Activated T-cell treated with anti-CD3 and anti-CD28 coated beads, Interleukin-2, amount 50 U/mL, for 24 hours (primary cell): ENCODE measurements at places on chromosomes 5 and 9.

- no peaks in the 10 kb centered on the region for H3K4me1 ChIP-seq
- no peaks in the 10 kb centered on the region for H3K36me3 ChIP-seq
- no peak for DNase-seq
- no peak overlapping the region for H3K27ac ChIP-seq
Observed at GRCh38 chr5:100505984-100506670, 29.0 kb upstream of the FAM174A start.

DNA sequence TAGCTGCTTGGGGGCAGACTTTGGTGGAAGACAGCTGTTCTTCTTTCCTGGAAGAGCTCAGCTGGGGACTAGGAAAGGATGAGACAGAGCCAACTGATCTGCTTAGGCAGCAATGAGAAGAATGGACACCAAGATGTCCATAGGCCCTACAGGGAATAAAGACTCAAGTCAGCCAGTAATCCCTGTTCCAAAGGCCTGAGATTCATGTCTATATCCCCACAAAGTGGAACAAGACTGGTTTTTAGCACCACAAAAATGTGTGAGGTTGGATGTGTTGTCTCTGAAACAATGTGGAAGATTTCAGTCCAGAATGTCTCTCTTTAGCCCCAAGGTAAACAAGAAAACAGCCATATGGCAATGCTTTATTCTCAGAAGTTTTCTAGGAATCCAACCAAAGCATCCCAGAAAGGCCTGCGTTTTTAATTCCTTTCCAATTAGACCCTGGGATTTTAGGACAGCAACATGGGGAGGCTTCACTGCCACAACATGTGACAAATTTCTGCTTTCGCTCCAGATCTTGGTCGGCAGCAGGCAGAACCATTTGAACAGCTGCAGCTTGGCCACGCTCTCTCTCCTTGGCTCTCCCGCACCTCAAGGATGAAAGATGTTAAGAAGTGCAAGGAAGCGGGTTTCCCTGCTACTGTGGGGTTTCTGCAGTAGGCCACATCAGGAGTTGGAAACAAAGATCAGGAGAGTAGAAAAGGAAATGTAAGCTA is 245.1 kb downstream of the FSTL4 start:
- no peak for DNase-seq
- H3K4me3 ChIP-seq = no peak overlapping the region
- no peaks in the 10 kb centered on the region for H3K36me3 ChIP-seq

DNA sequence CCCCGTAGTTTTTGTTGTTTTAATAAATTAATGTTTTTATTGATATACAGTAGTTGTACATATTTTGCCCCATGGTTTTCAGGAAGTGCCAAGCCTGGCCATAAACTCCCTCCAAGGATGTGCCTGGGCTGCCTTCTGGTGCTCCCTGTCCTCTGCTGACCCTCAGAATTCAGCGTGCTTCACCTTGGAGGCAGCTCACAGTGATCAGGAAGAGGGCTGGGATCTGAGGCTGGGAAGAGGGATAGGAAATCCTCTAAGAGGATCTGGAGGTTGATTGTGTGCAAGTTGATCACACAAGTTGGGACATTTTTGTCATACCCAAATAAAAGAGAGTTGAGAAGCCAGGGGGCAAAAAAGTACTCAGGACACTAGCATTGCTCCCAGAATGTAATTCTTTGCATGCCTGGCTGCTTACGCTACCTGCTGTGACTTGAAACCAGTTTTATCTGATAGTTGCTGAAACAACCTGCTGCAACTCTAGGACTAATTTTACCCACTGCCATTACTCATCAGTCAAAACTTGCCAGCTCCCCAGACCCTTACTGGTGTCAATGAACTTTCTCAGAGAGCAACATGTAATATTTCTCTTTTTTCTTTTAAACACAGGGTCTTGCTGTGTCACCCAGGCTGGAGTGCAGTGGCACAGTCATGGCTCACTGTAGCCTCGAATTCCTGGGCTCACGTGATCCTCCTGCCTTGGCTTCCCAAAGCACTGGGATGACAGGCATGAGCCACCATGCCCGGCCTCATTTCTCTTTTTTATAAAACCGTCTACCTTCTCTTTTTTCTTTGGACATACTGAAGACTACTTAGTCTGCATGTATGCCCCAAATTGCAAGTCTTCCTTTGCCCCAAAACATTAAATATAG is 29.0 kb downstream of the PDE6A start:
- H3K36me3 ChIP-seq = no peaks in the 10 kb centered on the region
- H3K4me1 ChIP-seq = peaks cover 1% of the 10 kb centered on the region
- no peak for DNase-seq
- peaks cover 24% of the 10 kb centered on the region for H3K27me3 ChIP-seq
- no peak overlapping the region for H3K27ac ChIP-seq

DNA sequence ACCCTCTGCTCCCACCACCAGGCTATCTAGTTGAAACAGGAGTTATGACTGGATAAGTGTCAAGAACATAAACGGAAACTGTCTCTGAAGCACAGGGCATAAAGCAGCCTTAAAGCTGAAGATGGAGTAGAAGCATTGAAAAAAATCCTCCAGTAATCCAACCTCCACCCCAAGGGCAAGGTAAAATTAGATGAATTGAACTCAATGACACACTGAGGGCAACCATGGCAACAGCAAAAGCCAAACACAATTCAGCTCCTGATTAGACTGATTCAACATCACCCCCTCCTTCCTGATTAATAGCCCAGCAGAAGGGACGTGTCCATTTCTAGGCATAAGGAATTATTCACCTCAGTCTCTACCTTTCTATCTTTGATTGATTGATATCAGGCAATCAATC is 183.2 kb upstream of the MAP3K1 start:
- no peaks in the 10 kb centered on the region for H3K36me3 ChIP-seq
- H3K4me3 ChIP-seq = no peak overlapping the region
- no peak for DNase-seq
- H3K27ac ChIP-seq = no peak overlapping the region

GRCh38 chr5:154406231-154406630 is 39.6 kb upstream of the SAP30L start:
- H3K4me3 ChIP-seq = no peak overlapping the region
- no peaks in the 10 kb centered on the region for H3K27me3 ChIP-seq
- H3K27ac ChIP-seq = no peak overlapping the region
- DNase-seq = no peak

DNA sequence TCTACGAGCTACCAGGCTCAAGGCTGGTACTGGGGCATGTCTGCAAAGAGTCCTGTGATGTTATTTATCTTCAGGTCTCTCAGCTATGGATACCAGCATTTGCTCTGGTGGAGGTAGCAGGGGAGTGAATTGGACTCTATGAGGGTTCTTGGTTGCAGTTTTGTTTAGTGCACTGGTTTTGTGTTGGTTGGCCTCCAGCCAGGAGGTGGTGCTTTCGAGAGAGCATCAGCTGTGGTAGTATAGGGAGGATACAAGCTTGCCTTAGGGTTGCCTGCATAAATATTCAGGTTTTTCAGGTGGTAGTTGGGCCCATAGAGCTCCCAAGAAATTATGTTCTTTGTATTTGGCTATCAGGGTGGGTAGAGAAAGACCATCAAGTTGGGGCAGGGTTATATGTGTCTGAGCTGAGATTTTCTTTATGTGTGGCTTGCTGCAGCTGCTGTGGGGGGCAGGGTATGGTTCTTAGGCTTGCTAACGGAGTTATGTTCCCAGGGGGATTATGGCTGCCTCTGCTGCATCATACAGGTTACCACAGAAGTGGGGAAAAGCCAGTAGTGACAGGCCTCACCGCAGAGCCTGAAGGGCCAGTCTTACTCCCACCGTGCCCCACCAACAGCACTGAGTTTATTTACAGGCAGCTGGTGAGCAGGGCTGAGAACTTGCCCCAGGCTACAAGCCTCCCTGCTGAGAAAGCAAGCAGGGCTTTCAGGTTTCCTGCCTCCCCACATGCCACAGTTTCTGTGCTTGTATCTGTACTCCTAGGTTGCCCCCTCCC is 9.7 kb upstream of the RIOK2 start:
- H3K36me3 ChIP-seq = no peaks in the 10 kb centered on the region
- peaks cover 9% of the 10 kb centered on the region for H3K4me1 ChIP-seq
- no peak overlapping the region for H3K27ac ChIP-seq
- DNase-seq = no peak
- H3K4me3 ChIP-seq = no peak overlapping the region

GRCh38 chr5:25006734-25007133 is 362.0 kb upstream of the CDH10 start:
- H3K27me3 ChIP-seq = no peaks in the 10 kb centered on the region
- no peaks in the 10 kb centered on the region for H3K36me3 ChIP-seq
- H3K27ac ChIP-seq = no peak overlapping the region
- no peak for DNase-seq
- no peaks in the 10 kb centered on the region for H3K4me1 ChIP-seq

DNA sequence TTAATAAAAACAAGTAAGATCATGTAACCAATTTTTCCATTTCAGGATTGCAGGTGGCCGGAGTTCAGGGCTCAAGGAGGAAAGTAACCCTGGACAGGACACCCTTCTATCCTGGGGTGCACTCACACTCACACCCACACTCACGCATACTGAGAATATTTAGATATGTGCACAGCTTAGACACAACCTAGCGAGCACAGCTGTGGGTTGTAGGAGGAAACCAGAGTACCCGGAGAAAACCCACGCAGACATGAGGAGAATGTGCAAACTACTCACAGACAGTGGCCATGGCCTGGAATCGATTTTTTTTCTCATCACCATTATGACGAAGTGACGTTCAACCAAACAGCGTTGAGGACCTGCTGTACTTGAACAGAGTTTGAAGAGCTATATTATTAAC is 4.5 kb upstream of the EFNA5 start:
- H3K27ac ChIP-seq = no peak overlapping the region
- H3K4me1 ChIP-seq = peaks cover 28% of the 10 kb centered on the region
- no peak overlapping the region for H3K4me3 ChIP-seq
- no peak for DNase-seq
- peaks cover 68% of the 10 kb centered on the region for H3K27me3 ChIP-seq

DNA sequence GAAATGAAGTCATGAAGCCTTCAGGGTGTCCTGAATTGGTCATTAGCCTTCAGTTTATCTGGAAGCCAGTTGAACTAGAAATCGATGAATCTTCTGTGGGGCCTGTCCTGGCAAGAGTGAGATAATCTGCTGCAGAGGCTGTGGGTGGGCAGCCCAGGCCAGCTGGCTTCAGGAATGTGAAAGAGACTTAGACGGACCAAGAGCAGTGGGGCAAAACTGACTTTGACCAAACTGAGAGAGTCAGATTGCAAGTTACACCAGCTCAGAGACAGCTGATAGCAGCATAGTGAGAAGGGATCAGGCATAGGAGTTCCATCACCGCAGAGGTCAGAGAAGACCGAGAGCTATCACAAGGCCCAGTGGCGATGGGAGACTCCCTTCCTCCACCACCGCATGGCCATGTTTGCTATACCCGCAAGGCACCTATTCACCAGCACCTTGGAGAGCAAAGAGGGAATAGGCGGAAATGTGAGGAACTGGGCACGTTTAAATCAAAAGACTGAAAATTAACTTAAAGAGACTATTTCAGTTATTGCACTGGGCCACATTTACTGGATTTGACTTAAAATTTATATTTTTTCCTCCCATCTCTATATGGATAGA is 50.0 kb upstream of the GLIS3 start:
- no peak overlapping the region for H3K27ac ChIP-seq
- DNase-seq = no peak
- H3K27me3 ChIP-seq = no peaks in the 10 kb centered on the region
- no peaks in the 10 kb centered on the region for H3K36me3 ChIP-seq

DNA sequence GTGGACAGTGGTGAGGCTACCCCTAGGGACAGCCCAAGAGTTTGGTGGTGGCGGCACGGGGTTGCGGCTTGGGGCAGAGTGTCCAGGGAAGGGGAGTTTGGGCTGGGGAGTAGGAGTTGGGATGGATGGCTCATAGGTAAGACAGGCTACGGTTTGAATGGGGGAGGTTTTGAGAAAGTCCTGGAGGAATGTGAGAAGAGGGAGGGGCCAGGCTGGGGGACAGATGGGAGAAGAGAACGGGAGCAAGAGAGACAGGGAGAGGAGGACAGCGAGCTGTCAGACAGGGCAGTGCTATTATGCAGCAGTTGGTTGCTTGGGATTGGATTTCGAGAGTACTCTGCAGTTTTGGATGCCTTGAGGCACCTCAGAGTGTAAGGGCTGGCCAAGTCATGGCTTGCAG is 24.5 kb downstream of the PSD2 start:
- H3K27ac ChIP-seq = no peak overlapping the region
- no peaks in the 10 kb centered on the region for H3K36me3 ChIP-seq
- H3K4me1 ChIP-seq = no peaks in the 10 kb centered on the region
- no peak overlapping the region for H3K4me3 ChIP-seq
- DNase-seq = no peak
- H3K27me3 ChIP-seq = peaks cover 4% of the 10 kb centered on the region

GRCh38 chr9:35227284-35227683 is 65.5 kb downstream of the UNC13B start:
- H3K4me3 ChIP-seq = no peak overlapping the region
- H3K4me1 ChIP-seq = no peaks in the 10 kb centered on the region
- H3K36me3 ChIP-seq = no peaks in the 10 kb centered on the region
- peaks cover 10% of the 10 kb centered on the region for H3K27me3 ChIP-seq

- no peak overlapping the region for H3K27ac ChIP-seq
- H3K27me3 ChIP-seq = no peaks in the 10 kb centered on the region
- no peaks in the 10 kb centered on the region for H3K4me1 ChIP-seq
- H3K4me3 ChIP-seq = no peak overlapping the region
- DNase-seq = no peak
- H3K36me3 ChIP-seq = no peaks in the 10 kb centered on the region
Observed at GRCh38 chr5:125327676-125328075, 581.2 kb upstream of the ZNF608 start.

DNA sequence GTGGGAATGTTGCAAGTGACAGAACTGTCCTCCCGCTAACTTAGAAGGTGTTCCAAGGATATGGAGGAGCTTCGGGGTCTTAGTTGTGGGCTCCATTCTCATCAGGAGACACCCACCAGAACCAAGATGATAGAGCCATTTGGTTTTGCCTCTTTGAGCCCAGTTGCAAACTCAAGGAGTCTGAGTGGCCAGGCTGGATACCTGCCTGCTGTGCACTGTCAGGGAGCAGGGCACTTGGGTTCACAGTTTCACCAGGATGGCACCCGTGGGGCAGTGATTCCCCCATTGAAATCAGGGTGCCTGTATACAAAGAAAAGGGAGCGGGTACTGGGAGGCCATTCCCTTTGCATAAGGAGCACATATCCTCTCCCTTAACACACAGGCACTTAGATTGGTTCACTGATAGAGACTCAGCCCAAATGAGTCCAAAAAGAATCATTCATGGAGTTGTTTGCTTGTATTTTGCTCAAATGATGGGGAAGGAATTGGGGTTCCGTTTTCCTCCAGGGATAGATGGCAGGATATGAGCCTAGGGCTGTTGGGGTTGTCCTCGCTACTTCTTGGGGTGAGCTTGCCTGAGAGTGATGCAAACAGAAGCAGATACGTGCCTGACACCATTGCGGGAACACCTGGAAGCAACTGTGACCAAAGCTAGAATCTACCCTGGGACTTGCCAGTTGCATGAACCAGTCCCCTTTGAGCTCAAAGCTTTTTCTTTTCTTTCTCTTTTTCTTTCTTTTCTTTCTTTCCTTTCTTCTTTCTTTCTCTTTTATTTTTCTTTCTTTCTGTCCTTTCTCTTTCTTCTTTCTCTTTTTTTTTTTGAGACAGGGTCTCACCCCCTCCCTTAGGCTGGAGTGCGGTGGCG is 1.3 kb upstream of the PRR7 start:
- no peaks in the 10 kb centered on the region for H3K27me3 ChIP-seq
- DNase-seq = peak; percentile 56
- peak overlapping the region; percentile 70 for H3K4me3 ChIP-seq
- H3K4me1 ChIP-seq = peaks cover 67% of the 10 kb centered on the region

GRCh38 chr5:122291000-122291901 is 20.8 kb upstream of the SNCAIP start:
- no peak overlapping the region for H3K27ac ChIP-seq
- no peak for DNase-seq
- H3K27me3 ChIP-seq = no peaks in the 10 kb centered on the region
- H3K4me3 ChIP-seq = no peak overlapping the region
